ENCODE measurements at places on chromosomes 16 and 17.

- no peak for DNase-seq
These were observed 4.1 kb downstream of the KRT10 start for GRCh38 chr17:40818343-40818732.

- DNase-seq, result peak; percentile 68
These were observed 17.4 kb upstream of the OR1F1 start for GRCh38 chr16:3170440-3171180.

- DNase-seq, result no peak
These were observed 15.1 kb downstream of the SLC5A10 start for GRCh38 chr17:18966831-18967624.

- no peak for DNase-seq
These were observed 75.0 kb upstream of the WSB1 start for GRCh38 chr17:27218719-27219488.

GRCh38 chr17:82942166-82943130, 102.6 kb upstream of the ZNF750 start:
- peak; percentile 46 for DNase-seq

- DNase-seq, result no peak
These were observed at the start of gene KCNG4 for GRCh38 chr16:84239909-84240308. KCNG4 (minus strand) TSS chr16:84240012; CDS start chr16:84237485, 2,527 bp downstream.

DNA sequence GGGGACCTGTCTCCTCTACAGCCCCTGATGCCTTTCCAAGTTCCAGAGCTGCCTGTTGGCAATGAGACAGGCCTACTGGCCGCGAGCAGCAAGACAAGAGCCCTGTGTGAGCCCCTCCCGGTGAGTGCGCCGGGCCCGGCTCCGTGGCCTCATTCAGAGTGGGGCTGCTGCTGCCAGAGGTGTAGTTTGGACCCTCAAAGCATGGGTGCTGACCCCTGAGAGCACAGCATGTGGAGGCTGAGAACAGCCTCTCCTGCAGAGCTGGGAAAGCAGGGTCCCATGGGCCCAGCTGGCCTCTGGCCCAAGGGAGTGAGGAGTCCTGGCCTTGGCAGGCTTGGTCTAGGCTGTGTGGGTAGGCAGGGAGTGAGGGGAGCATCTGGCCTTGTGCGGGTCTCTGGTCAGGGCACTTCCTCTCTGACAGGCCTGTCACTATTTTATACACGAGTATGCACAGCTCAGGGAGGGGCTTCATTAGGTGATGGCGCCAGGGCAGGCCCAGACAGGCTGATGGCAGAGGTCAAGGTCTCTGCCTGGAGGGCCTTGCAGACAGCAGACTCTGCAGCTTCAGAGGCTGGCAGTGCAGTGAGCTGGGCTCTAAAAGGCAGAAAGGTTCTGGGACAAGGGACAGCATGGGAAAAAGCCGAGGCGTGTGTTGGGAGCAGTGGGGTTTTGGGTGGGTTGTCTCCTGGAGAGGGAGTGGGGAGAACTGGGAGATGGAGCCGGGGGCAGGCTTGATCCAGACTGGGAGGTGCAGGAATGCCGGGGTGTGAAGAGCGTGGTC, 43.4 kb downstream of the ADCY7 start:
- peak; percentile 55 for DNase-seq

GRCh38 chr16:50267151-50267631, 840 bp downstream of the ADCY7 start:
- DNase-seq, result peak; percentile 63

DNA sequence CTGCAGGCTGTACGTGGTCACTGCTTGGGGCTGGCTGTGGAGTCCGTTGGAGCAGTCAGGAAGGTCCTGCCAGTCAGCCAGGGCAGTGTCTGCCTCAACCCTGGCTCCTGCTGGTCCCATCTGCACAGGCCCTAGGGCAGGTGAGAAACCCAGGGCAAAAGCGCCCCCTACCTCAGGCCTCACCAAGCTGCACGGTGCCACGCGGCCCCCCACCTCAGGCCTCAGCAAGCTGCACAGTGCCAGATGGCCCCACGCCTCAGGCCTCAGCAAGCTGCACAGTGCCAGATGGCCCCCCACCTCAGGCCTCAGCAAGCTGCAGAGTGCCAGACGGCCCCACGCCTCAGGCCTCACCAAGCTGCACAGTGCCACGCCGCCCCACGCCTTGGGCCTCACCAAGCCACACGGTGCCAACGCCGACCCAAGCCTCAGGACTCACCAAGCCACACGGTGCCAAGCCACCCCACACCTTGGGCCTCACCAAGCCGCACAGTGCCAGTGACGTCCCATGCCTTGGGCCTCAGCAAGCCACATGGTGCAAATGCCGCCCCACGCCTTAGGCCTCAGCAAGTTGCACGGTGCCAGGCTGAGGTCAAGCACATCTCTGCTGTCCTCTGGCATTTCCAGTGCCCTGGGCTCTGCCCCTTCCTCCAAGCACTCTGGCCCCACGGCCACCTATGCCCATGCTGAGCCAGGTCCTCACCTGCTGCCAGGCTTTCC, 5.5 kb downstream of the TMEM204 start:
- no peak for DNase-seq

DNA sequence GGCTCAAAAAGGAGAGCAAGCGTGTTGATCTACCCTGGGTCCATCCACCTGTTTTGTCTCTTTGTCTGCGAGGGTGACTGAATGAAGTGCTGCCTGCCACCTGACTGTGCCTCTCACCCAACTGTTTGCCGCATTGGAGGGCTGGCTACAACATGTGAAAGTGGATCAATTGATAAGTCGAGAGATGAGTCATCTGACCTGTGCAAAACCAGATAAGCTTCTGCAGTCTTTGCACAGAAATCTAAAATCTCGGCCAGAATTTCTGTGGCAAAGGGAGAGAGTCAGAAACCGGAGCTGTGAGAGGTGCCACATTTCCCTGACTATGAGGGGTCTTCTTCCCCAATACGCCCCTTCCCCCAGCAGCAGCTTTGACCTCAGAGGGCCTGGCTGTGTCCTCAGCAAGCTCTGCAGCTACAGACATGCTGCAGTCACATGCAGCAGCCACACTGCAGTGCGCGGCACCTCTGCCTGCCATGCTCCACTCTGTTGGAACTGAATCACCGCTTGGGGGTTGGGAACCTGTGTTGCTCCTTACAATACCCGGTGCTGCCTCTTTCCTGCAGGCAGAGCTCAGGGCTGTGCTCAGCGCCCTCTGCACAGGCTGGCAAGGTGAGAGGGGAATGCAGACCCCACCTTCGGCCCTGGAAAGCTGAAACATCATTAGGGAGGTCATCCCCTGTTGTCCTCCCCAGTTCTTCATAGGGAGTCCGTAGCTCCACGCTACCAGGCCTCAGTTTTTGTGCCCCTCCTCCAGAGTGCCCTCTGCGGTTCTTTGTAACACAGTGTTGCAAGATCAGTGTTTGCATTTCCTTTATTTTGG, 16.2 kb upstream of the HAS3 start:
- DNase-seq, result peak; percentile 70

DNA sequence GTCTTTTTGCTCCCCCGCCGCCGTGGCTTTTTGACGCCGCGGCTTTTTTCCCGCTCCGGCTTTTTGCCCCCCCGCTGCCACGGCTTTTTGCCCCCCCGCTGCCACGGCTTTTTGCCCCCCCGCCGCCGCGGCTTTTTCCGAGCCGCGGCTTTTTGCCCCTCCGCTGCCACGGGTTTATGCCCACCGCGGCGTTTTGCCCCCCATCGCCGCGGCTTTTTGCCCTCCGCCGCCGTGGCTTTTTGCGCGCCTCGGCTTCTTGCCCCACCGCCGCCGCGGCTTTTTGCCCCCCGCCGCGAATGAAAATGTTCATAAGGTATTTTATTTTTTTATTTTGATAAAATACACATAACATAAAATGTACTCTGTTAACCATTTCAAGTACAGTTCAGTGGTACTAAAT, 527.2 kb upstream of the WSB1 start:
- no peak for DNase-seq

DNA sequence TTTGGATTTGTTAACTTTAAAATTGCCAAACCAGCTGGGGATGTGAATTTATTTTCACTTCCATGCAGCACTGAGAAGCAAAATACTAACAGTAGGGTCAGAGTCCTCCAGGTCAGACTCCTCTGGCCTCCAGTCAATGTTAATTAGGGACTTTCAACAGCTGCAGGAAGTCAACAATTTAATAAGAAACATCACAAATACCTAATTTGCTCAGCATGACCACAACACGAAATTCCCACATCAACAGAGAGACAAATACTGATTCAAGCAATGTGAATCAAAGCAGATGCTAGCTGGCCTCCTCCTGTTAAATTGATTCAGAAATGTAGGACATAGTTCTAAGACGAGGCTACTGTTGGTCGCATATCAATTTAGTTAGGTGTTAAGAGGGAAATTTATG, 111.7 kb downstream of the ABCA8 start:
- DNase-seq, result no peak

- no peak for DNase-seq
These were observed 6.5 kb downstream of the DPEP2NB start for GRCh38 chr16:68009157-68009735.

GRCh38 chr16:77009453-77009852, 181.5 kb upstream of the MON1B start:
- no peak for DNase-seq

GRCh38 chr17:10743316-10744009, 13.6 kb upstream of the TMEM220 start:
- no peak for DNase-seq

GRCh38 chr16:57529391-57530103, 6.8 kb downstream of the CCDC102A start:
- no peak for DNase-seq

- no peak for DNase-seq
These were observed 21.7 kb downstream of the CARHSP1 start for GRCh38 chr16:8847145-8847544.

DNA sequence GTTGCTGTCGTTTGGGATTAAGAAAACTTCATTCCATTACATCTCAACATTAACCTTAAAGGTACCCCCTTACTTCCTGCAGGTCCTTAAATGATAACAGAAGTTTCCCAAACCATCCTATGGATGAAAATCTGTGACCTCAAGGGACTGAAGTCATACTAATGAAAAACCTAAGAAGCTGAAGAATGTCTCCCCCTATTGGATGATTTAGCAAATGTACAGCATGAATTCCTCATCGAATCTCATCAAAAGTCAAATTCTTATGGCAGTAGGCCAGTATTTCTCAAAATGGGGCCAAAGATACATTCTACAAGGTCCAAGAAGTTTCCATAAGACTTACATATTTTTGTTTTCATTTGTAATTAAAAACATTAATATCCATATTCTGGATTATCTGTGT, 13.5 kb downstream of the SCO1 start:
- DNase-seq, result no peak

DNA sequence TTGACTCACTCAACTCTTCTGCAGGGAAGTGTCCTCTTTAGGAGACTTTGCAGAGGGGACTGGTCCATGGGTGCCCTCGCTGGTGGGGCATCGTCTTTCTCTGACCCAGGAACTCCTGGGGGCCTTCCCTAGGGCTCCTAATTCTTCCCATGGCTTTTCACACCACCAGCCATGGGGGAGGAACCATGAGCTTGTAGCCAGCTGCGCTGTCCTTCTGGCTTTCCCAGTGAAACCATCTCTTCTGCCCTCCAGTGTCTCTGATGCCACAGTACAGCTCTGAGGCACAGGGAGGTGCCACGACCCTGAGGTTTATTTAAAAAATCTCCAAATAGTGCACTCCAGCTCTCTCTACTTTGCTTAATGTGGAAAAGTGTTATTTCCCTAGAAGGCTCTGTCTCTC, 78.6 kb downstream of the SDR42E1 start:
- DNase-seq, result no peak

GRCh38 chr16:48608871-48609651, 919 bp downstream of the N4BP1 start:
- peak; percentile 79 for DNase-seq

DNA sequence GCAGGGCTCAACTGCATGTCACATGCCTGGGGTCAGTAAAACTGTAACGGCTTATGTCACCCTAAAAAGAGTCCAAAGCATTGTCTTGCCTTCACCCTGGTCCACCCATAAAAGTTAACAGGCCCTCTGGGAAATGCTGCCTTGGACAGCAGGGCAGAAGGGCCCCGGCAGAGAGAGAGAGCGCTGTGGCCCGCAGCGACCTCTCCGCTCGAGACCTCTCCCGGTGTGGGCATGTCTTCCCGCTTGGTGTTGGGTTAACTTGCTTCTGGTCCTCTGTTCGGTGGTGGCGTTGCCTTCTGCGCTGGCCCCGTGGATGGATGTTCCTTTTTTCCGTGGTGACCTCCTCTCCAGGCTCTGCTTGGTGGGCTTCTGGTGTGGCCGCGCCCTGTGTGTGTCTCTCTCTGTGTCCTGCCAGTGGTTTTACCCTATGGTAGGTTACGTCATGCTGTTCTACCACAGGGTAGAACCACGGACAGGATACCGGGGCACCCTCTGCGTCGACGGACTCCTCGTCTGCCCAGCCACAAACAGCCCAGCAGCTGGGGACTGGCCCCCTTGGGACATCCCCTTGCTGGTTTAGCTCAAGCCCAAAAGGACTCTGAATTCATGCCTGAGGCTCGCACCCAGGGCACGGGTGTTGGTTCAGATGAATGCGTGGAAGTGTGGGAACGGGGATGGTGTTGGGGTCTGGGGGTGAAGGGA, 18.3 kb upstream of the CLEC18A start:
- DNase-seq, result no peak

DNA sequence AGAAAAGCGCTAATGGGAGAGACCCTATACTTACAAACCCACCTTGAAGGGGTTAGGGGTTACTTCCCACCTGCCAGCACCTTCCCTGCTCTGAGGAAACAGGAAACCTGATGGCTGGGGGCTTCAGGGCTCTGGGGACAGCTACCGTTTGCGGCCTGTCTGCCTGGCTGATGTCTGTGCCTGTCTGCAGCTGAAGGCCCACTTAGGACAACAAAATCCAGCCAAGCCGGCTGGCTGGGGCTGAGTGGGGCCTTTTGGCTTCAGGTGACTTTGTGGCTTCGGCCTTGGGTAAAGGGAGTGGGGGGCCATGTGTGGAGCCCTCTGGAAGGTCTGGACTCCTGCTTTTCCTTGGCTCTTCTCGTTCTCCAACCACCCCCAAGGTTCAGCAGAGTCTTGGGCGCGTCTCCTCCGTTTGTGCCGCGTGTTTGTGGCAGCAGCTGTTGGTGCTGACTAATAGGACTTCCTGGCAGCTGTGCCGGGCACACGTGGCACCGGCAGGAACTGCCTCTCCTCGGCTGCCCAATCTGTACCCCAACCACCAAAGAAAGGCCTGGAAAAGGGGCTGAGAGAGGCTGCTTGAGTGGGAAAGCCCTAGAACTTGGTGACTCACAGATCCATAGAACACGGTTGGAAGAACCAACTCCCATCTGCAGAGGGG, 186.7 kb downstream of the MSI2 start:
- peak; percentile 83 for DNase-seq

- peak; percentile 83 for DNase-seq
These were observed 20.0 kb upstream of the WFIKKN1 start for GRCh38 chr16:610513-611381.

DNA sequence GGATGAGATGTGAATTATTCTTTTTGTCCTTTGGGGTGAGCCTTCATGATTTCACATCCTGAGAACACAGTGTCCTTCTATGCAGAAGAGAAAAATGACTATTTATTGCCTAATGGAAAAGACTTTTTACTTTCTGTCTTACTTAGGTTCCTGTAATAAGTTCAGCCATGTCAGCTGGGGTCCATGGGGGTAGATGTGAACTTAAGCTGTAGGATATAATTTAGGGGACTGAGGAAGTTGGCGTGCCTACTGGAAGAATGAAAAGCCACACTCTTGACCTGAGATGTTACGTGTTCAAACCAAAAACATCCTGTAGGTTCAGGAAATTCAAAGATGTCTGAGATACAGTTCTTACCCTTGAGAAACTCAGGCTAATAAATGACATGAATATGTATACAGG, 660.5 kb downstream of the TOX3 start:
- no peak for DNase-seq
